Naive thymus-derived CD4-positive, alpha-beta T cell (primary cell): ENCODE measurements at places on chromosomes 12 and 14. TPM values are rescaled to one million over a fixed set of nuclear protein-coding genes. Genes with fewer than 3 reads are reported as not detected.

GRCh38 chr12:22473212-22473611 is 71.1 kb downstream of the C2CD5 start:
- DNase-seq: no peak

GRCh38 chr12:132426349-132427173 is 63.4 kb upstream of the FBRSL1 start:
- no peak for DNase-seq

The C3AR1 gene
- 0.54 TPM for polyA plus RNA-seq

The SERPINA9 gene
- not detected for polyA plus RNA-seq

- no peak for DNase-seq
Observed at GRCh38 chr14:38786921-38787320, 316.1 kb downstream of the SEC23A start.
